Kidney capillary endothelial cell (primary cell): ENCODE measurements at places on chromosomes 6 and 20.

- no peak for DNase-seq
These were observed 83.3 kb upstream of the NHSL1 start for GRCh38 chr6:138582573-138582972.

GRCh38 chr6:110180228-110181008 is at the start of gene CDC40:
Gene CDC40 (plus strand): TSS chr6:110180427. CDS start chr6:110180445, 18 bp downstream.
- DNase-seq: peak; percentile 26

DNA sequence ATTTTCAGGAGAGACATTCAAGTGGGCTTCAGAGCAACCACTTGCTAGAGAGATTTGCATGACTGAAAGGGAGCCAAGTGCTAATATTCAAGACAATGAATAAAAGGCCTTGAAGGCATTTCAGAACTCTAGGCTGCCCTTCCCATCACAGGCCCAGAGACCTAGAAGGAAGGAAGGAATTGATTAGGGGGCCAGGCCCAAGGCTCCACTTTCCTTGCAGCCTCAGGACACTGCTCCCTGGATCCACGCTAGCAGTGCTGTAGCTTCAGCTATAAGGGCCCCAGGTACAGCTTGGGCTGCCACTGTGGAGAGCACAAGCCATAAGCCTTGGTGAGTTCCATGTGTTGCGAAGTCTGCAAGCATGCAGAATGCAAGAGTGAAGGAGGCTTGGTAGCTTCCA is 731.9 kb upstream of the FLRT3 start:
- no peak for DNase-seq

- no peak for DNase-seq
These were observed 253.5 kb downstream of the NRN1 start for GRCh38 chr6:5753209-5753608.

GRCh38 chr6:33029328-33030184 is 20.2 kb upstream of the HLA-DOA start:
- DNase-seq: no peak

DNA sequence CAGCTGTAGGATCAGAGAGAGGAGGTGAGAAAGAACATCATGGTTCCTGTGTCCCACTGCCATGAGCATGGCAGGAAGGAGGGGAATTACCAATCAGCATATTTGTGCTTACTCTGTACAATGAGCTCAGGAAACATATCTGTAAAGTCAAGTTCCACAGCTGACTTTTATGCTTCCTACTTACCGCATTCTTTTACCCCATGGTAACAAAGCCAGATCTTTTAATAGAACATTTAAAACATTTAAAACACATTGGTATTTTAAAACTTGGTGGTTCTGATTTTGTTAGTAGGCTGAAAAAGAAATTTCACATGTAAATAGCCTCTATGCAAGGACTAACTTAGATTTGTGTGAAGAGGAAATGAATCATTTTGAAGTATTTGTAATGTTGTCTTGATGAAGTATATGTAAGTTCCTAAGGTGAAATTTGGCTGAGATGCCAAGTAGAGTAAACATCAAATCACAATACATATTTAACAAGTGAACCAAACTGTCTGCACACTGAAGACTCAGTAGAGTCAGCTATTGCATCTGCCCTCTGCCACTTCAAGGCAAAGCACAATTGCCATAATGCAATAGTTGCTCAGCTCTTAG is 114.7 kb downstream of the GJA10 start:
- peak; percentile 90 for DNase-seq

DNA sequence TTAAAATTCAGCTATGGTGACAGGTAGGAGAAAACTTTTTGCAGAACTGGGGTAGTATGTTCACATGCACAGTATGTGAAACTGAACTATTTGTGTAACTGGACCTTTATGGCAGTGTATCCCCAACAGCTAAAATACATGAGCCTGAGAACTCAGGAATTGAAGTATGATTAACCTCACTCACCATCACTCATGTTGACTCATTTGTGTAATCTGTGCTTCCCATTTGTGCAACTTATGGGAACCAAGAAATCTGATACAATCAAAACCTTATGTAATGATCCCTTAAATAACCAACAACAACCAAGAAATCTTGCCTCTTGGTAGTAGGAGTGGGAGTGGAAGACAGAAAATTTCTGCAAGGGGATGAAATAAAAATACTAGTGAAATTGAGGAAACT is 674.9 kb downstream of the HDGFL1 start:
- DNase-seq: no peak
